Kasumi-1 (cell line): ENCODE measurements at places on chromosomes 7 and 10.
A peak's percentile ranks its signal among the peaks of the same experiment; 100 is the strongest.

DNA sequence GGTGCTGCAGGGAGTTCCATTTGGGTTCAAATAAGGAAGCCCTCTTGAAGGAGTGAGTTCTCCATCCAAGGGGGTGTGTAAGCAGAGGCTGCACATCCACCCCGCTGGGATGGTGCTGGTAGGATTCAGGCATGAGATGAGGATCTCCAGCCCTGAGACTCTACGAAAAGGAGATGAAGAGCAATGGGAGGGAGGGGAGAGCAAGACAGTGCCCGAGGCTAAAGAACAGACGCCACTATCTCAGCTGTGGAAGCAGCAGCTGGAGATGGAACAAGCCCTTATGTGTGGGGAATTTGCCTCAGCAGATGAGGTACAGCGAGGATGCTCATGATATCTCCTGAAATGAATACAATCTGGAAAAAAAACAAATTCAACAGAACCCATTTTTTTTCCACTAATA, 28.1 kb upstream of the MYL10 start:
- DNase-seq: no peak

GRCh38 chr7:128395748-128396147, 14.0 kb downstream of the IMPDH1 start:
- no peak for DNase-seq

GRCh38 chr7:77383333-77383740, 32.8 kb downstream of the GSAP start:
- no peak for DNase-seq

GRCh38 chr10:101046332-101047238, 15.2 kb upstream of the KAZALD1 start:
- no peak for DNase-seq

DNA sequence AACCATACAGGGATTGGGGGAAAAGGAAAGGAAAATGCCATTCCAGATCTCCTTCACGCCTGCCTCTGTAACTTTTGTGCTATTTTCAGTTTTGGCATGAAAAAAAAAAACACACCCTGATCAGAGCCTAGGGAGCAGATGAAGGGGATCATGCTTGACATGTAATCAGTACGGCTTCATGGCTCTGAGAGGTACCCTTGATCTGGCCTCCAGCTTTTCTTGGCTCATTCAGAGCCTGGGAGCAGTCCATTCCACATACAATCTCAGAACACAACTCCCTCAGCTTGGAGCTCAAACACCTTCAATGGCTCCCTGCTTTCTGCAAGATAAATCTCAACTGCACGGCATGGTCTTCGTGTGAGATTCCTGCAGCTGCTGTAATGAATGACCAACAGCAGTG, 422.8 kb upstream of the ZMIZ1 start:
- no peak for DNase-seq

- DNase-seq: no peak
Measured at GRCh38 chr10:54869022-54869421, 68.0 kb upstream of the PCDH15 start.

- DNase-seq: no peak
Measured at GRCh38 chr7:111090846-111091245, at the start of gene LRRN3. Gene LRRN3, plus strand, starts transcription at chr7:111091127. Its CDS starts 31,646 bp downstream, at chr7:111122773.

- no peak for DNase-seq
Measured at GRCh38 chr10:88728107-88728763, 22.2 kb downstream of the LIPK start.

- DNase-seq: no peak
Measured at GRCh38 chr7:117472335-117472734, 7.5 kb upstream of the CFTR start.

DNA sequence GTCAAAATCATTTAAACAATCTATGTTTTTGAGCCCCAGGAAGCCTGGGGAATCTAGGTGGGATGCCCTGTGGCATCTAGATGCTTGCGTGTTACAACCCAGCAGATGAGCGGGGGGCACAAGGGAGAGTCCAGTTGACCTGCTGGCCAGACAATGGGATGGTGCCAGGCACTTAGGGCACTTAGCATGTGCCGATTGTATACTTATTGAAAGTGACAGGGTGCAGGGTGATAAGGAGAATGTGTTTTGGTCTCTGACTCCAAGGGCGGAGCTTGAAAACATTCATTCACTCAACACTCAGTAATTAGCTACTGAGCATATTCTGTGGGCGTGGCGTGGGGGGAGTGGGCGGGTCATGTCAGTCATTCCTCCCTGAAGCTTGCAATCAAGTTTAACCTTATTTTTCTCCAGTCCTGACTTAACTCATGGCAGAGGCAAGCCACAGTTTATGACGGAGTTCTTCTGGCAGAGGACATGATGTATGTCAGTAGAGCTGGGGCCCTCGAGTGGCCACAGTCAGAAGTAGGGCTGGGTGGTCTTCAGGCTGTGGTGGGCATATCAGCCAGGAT, 115.1 kb downstream of the PRKCQ start:
- no peak for DNase-seq

- peak; percentile 38 for DNase-seq
Measured at GRCh38 chr7:44085546-44085945, 3.2 kb upstream of the POLM start.

DNA sequence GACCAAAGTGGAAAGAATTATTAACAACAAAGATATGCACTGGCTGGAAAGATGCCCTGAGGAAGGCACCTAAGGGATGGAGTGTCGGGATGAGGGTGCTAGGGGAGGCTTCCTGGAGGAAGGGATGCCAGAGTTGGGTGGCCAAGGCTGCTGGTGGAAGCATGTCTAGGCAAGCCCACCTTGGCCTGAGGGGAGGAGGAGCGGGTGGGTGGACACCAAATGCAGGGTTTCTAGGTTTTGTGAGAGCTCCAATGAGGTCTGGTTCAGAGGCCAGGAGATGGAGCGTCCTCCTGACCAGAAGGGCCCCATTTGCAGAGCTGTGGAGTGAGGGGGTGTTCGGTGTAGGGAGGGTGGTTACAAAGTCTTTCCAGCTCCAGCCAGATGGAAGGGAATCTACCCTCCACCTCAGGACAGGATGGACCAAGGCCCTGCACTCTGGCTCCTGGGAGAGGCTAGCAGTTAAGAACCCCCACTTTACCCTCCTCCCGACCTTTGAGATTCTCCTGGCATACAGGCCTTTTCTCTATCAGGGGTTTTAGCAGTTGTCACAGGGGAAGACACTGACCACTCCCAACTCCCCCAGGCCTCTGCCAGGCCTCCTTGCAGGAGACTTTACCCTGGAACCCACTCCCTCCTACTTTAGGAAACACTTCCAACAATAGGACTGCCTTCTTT, 3.0 kb upstream of the DDIT4 start:
- DNase-seq: no peak

GRCh38 chr10:15868006-15868405, 7.7 kb upstream of the MINDY3 start:
- no peak for DNase-seq

GRCh38 chr10:96124230-96125141, 5.6 kb upstream of the ZNF518A start:
- peak; percentile 90 for DNase-seq

DNA sequence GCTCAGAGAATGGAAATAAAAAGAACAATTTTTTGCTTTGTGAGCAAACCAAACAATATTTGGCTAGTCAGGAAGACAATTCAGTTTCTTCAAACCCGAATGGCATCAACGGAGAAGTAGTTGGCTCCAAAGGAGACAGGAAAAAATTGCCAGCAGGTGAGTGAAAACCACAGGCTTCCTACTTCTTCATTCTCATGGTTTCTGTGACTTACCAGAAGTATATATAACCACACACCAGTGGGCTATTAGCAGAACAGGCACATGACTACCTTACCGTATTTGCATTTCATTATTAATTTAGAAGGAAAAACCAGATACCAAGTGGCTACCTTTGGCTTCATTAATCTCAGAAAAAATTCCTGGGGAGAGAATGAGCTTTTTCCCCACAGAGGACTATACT, 8.8 kb downstream of the TDRD1 start:
- DNase-seq: no peak

- no peak for DNase-seq
Measured at GRCh38 chr7:69450456-69450855, 147.8 kb upstream of the AUTS2 start.

DNA sequence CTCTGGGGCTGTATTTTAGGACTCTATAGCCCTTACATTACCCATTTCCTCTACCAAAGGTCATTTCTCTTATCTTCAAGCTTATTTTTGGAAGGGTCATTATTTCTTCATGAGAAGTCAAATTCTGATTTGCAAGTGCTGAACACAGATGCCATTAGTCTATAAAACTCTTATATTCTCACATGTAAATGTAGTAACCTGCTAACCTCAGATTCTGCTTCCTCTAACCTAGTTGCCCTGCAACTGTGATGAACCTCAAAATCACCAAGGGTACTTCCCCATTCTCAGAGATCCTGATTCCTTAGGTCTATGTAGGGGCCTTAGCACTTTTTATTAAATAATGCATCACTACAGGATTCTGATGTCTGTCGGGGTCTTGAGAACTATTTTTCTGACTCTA, 6.3 kb downstream of the FAS start:
- peak; percentile 89 for DNase-seq

- no peak for DNase-seq
Measured at GRCh38 chr10:128086003-128086863, 40.0 kb downstream of the MKI67 start.

DNA sequence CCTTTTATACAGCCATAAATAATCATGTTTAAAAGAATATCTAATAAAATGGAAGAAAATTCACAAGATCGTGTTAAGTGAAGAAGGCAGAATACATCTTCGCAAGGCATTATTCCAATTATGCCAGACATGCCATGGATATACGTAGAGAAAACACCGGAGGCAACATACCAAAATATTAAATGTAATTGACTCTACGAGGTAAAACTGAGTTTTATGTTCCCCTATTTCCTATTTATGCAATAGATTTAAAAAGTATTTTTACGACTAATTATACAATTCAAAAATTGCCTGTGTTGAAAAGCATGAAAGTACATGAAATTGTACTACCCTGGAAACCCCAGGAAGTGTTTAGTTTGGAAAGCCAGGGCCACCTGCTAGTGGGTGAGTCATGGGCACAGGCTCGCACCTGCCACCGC, 936 bp upstream of the REPIN1 start:
- no peak for DNase-seq

DNA sequence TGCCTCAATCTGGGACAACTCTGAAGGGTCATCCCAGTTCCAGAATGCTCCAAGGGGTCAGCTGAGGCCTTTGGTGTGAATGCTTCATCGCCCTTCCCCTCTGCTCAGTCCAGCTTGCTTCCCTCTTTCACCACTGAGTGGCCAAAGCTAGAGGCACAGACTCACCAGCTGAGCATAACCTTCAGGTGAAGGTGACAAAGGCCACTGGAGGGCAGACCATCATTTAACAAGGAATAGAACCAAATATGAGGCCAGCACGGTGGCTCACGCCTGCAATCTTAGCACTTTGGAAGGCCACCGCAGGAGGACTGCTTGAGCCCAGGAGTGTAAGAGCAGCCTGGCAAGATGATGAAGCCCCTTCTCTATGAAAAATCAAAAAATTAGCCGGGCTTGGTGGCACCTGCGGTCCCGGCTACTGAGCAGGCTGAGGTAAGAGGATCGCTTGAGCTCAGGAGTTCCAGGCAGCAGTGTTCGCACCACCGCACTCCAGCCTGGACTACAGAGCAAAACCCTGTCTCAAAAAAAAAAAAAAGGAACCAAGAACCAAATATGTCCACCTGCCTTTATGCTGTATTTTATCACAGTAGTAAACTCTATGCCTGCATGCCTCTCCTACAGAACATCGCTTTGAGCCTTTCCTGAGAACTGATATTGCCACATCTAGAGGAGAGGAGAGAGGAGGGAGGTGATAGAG, 13.4 kb downstream of the PRKAG2 start:
- no peak for DNase-seq

GRCh38 chr7:90173127-90173844, 19.0 kb downstream of the STEAP1 start:
- peak; percentile 7 for DNase-seq

DNA sequence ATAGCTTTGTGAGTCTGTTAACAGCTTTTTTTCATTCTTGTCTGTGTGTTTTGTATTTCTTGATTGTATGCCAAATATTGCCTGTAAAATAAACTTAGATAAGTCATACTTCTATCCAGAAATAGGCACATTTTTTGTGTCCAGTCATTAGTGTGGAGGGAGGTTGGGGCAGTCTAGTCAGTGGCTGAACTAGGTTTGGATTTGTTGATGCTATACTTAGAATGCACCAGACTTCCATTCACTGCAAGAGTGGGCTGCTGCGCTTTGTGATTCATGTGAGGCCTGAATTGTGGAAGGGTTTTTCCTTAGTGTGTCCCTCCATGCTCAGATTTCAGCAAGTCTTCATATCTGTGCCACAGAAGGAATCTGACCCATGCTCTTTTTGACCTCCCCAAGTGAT, 50.0 kb downstream of the TRUB1 start:
- DNase-seq: no peak

DNA sequence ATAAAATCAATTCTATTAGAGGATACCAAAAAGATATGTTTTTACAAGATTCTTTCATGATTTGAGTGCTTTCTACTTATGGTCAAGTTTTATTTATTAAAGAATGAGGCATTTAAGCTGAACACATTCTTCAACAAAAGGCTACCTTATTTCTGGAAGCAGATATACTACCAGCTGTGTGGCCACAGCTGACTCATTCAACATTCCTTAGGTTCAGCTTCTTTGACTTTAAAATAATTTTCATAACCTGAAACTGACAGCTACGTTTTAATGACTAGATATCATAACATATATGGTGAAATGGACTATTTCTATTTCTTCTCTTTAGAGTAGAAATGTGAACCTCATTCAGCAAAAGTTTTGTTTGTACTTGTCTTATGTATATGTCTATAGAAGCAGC, 414.2 kb upstream of the SEMA3C start:
- no peak for DNase-seq

DNA sequence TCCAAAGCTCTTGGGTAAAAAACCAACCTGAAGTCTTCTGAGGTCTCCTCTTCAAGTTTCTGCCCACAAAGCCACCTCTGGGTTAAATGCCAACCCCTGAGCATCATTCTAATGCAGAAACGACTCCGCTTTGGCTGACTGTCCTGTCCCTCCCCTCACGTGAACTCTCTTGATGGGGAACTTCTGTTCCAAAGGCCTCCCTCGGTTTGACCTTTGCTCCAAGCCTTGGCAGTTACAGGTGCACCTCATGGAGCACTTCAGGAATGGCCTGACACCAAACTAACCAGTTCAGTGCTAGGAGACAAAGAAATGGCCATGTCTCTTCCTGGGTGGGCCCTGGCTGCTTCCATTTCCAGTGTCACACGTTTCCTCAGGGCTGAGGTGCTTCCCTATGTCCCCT, 20.0 kb downstream of the CAMK2G start:
- DNase-seq: no peak
